ENCODE measurements at places on chromosomes 11 and 22.

DNA sequence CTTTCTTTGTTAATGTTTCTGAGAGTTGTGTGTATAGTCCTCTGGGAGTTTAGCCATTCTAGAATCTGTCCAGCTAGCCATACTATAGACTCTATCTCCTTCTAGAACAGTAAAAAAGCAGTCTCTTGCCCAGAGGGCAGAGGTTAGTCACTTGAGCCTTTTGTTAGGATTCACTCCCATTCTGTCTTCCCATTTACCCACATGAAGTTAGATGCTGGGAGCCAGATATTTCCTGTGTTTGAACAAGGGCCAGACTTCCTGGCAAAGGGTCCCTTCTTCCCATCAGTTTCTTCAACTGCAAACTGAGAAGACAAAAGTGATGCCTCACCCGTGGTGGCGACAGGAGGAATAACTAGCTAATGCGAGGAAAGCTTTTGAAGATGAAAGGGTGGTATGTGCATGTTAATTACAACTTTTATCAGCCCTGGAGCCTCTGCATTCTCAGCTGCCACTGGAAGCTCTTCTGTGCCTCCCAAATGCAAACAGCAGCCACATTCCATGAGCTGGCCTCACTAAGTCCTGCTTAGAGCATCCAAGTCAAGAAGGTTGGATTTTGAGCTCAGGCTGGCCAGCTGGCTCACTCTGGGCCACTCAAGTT lies 12.8 kb downstream of the CD44 start:
- no peak overlapping the region for H3K27ac ChIP-seq
- H3K27me3 ChIP-seq, result peaks cover 7% of the 10 kb centered on the region
- no peak overlapping the region for H3K4me3 ChIP-seq
- no peak for DNase-seq

GRCh38 chr11:118883368-118884071 lies at the start of gene CXCR5:
TSS of gene CXCR5 (plus strand) at chr11:118883892. CDS start at chr11:118883942, 50 bp downstream.
- DNase-seq, result no peak
- peaks cover 5% of the 10 kb centered on the region for H3K4me1 ChIP-seq
- no peak within 1 kb of the TSS for H3K27ac ChIP-seq
- H3K36me3 ChIP-seq, result no peaks in the 10 kb centered on the region
- no peak within 1 kb of the TSS for H3K4me3 ChIP-seq

GRCh38 chr22:20590477-20591294 lies 83.3 kb downstream of the MED15 start:
- no peaks in the 10 kb centered on the region for H3K4me1 ChIP-seq
- no peak overlapping the region for H3K4me3 ChIP-seq
- no peaks in the 10 kb centered on the region for H3K36me3 ChIP-seq
- no peak for DNase-seq
- H3K27me3 ChIP-seq, result no peaks in the 10 kb centered on the region

- no peak for DNase-seq
- peak overlapping the region; percentile 68 for H3K4me3 ChIP-seq
- no peak overlapping the region for H3K27ac ChIP-seq
- peaks cover 36% of the 10 kb centered on the region for H3K4me1 ChIP-seq
Measured at GRCh38 chr11:828506-829175, 922 bp downstream of the CRACR2B start.

DNA sequence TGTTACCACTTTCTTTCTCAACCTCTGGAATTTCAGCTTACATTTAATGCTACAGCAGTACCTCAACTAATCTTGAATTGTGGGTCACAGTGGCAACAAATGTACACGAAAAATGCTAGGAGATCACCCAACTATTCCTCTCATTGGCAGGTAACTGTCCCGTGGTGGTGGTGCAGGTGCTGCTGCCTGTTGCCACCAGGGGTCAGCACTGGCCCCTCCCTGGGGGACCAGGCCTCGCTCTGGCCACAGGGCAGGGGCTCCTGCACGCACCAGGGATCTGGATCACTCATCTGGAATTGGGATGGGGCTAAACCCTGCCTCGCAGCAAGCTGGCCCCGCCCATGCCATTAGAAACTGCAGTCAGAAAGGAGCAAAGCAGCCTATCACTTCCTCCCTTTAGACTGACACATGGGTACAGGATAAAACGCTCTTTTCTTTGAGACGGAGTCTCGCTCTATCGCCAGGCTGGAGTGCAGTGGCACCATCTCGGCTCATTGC lies 6.9 kb upstream of the POLDIP3 start:
- H3K27me3 ChIP-seq, result no peaks in the 10 kb centered on the region
- H3K36me3 ChIP-seq, result peaks cover 9% of the 10 kb centered on the region
- peaks cover 11% of the 10 kb centered on the region for H3K4me1 ChIP-seq
- DNase-seq, result peak; percentile 78

GRCh38 chr11:133081730-133082452 lies 450.4 kb downstream of the OPCML start:
- no peak overlapping the region for H3K4me3 ChIP-seq
- no peaks in the 10 kb centered on the region for H3K36me3 ChIP-seq
- H3K4me1 ChIP-seq, result no peaks in the 10 kb centered on the region
- H3K27ac ChIP-seq, result no peak overlapping the region
- DNase-seq, result no peak

GRCh38 chr11:83087035-83087434 lies 15.3 kb upstream of the RAB30 start:
- no peak for DNase-seq
- no peaks in the 10 kb centered on the region for H3K36me3 ChIP-seq
- no peak overlapping the region for H3K27ac ChIP-seq

DNA sequence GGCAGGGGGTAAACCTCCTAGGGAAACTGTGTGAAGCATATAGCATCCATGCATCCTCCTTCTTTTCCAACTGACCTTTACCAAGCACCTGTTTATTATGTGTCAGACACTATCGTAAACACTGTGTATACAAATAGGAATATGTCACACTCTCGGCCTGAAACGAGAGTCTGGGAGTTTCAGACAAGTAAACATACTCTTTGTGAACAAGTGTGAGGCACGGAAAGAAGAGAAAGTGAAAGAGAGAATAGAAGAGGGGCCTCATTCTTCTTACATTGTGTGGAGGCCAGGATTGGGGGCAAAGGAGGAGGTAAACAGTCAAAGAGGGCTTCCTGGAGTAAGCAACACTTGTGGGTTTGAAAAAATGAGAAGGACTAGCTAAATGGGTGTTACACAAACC lies 16.4 kb downstream of the CSNK2A3 start:
- H3K27me3 ChIP-seq, result peaks cover 16% of the 10 kb centered on the region
- H3K4me1 ChIP-seq, result peaks cover 8% of the 10 kb centered on the region
- no peak overlapping the region for H3K27ac ChIP-seq
- no peaks in the 10 kb centered on the region for H3K36me3 ChIP-seq
- DNase-seq, result no peak
- H3K4me3 ChIP-seq, result no peak overlapping the region

DNA sequence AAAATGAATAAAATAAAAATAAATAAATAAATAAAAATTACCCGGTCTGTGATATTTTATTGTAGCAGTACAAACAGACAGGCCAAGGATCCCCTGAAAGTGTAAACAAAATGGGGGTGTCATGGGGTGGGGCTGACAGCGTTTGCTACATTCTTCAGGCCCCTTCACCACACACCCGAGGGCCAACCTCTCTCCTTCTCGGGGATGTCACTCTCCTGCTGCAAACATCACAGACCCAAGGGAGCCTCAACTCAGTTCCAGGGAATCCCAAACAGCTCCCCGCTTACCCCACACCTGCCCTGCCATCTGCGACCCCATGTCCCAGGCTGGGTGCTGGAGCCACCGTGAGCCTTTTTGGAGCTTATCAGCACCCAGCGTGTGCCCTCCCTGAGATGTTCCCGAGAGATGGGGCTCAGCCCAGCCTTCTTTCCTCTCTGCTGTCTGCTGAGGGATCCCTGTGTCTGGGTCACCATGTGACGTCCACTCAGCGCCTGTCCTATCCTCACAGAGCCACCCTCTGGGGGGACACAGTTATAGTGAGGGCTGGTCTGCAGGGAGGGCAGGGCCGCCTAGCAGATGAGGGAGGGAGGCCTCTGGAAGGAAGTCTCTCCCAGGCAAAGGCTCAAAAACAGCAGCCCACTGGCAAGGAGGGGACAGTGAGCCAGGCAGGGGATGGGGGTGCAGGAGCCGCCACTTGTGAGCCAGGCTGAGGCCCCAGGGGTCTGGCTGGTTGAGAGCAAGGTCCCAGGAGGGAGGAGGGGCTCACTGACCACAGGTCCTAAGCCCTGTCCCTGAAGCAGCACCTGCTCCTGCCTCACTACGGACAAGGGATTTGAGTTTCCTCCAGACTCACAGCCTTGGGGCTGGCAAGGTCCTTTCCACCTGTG lies 1041.6 kb downstream of the BRD1 start:
- H3K4me1 ChIP-seq, result no peaks in the 10 kb centered on the region
- no peaks in the 10 kb centered on the region for H3K27me3 ChIP-seq
- no peak overlapping the region for H3K27ac ChIP-seq
- H3K36me3 ChIP-seq, result no peaks in the 10 kb centered on the region

DNA sequence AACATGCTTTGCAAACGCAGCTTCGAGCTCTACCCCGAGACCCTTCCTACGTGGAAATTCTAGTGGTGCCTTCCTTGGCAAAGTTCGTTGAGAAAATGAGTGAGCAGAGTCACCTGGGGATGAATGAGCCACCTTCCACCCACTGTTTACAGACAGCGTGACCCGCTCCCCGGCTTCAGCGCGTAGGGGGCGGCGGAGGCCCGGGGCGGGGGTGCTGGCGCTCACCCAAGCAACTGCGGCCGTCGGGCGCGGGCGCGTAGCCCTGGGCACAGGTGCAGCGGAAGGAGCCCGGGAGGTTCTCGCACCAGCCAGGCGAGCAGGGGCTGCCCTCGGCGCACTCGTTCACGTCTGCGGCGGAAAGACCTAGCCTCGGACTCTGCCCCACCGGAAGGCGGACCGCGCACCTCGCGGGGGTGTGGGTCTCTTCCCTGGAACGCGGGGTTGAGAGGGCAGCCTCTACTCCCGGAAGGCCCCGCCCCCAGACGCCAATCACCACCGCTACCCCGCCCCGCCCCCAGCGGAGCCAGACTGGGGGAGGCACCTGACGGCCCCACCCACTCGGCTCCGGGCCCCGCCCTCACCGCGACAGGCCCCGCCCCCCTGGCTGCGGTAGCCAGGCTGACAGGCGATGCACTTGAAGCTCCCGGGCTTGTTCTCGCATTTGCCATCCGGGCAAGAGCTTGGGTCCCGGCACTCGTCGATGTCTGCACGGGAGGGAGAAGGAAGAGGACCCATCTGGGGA lies 11.8 kb downstream of the LTBP3 start:
- peaks cover 3% of the 10 kb centered on the region for H3K27me3 ChIP-seq
- H3K36me3 ChIP-seq, result peaks cover 52% of the 10 kb centered on the region
- peak; percentile 75 for DNase-seq
- H3K27ac ChIP-seq, result peak overlapping the region; percentile 47

DNA sequence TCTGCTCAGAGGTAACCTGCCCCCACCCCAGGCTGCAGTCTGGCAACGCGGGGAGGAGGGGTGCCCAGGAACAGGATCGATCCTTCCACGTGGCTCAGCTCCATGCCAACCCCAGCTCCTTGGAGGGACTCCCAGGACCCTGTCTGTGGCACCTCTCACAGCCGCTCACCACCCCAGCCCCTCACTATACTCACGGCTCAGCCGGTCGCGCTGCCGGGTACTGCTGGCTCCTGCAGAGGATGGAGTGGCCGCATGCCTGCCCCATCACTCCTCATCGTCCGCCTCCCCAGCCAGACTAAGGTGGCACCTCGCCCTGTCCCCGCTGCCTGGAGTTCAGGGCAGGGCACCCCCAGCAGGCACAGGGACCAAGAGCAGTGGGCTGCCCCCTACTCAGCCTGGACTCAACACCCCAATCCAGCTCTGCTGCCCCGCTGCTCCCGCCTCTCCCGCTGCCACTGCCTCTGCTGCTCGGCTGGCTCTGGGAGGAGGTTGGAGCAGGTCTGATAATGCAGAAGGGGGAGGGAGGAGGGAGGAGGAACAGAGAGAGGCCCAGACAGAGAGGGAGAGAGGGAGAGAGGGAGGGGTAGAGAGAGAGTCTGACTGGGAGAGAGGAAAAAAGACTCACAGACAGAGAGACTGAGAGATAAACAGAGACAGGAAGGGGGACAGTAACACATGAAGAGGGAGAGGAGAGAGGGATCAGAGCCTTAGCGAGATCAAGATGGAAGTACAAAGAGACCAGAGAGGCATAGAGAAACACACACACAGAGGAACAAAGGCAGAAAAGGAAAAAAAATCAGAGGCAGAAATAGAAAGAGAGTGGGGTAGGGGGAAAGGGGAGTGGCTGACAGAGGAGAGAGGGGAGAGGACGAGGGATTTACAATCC lies at the start of gene PDE2A:
TSS of gene PDE2A (minus strand) at position 480 of the 886 bp plus-strand sequence. CDS start at position 265, 215 bp downstream.
- no peaks in the 10 kb centered on the region for H3K36me3 ChIP-seq
- no peak for DNase-seq
- peaks cover 87% of the 10 kb centered on the region for H3K27me3 ChIP-seq
- H3K4me3 ChIP-seq, result no peak within 1 kb of the TSS
- peaks cover 8% of the 10 kb centered on the region for H3K4me1 ChIP-seq

DNA sequence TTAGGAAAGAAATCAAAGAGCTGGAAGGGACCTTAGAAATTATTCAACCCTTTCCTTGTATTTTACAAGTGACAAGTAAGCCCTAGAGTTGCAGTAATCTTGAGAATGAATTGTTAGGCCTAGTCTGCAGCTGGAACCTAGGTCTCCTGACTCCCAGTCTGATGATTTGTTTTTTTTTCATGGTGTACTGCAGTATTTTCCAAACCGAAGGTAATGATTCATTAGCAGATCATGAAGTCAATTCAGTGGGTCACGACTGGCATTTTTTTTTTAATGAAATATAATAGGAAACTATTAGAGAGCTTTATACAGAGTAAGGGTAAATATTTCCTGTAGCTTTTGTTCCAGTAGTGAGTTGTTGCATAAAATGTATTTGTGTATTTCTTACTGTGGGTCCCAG lies 42.8 kb downstream of the EXT2 start:
- peaks cover 3% of the 10 kb centered on the region for H3K27me3 ChIP-seq
- DNase-seq, result no peak
- H3K4me1 ChIP-seq, result peaks cover 31% of the 10 kb centered on the region
- H3K27ac ChIP-seq, result no peak overlapping the region
- peaks cover 7% of the 10 kb centered on the region for H3K36me3 ChIP-seq

- peaks cover 13% of the 10 kb centered on the region for H3K36me3 ChIP-seq
- H3K4me3 ChIP-seq, result peak overlapping the region; percentile 96
- peak; percentile 85 for DNase-seq
- H3K27me3 ChIP-seq, result no peaks in the 10 kb centered on the region
- H3K4me1 ChIP-seq, result peaks cover 19% of the 10 kb centered on the region
Measured at GRCh38 chr22:21938071-21938822, 14.4 kb downstream of the PPM1F start.

DNA sequence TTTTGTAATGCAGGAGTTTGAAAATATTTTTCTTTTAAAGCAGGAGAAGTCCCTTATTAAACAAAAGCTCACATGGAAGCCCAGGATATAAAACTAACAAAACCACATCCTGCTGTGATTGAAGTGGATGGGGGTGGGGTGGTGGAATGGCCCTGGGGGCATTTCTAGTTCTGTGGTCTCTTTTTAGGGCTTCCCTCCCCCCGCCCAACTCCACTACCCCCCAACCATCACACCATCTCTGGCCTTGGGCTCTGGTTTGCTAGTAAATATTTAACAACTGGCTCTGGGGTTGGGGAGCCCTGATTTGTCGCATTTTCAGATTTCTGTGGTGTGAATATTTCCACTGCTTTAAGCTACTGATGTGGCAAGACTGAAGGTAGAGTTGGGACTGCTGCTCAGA lies 279.6 kb upstream of the PLET1 start:
- H3K4me1 ChIP-seq, result peaks cover 3% of the 10 kb centered on the region
- no peak for DNase-seq
- no peak overlapping the region for H3K4me3 ChIP-seq
- H3K27me3 ChIP-seq, result peaks cover 33% of the 10 kb centered on the region

GRCh38 chr22:43745783-43746356 lies 66.2 kb downstream of the EFCAB6 start:
- peaks cover 2% of the 10 kb centered on the region for H3K4me1 ChIP-seq
- H3K27ac ChIP-seq, result no peak overlapping the region
- no peak for DNase-seq
- no peaks in the 10 kb centered on the region for H3K36me3 ChIP-seq
- peaks cover 34% of the 10 kb centered on the region for H3K27me3 ChIP-seq
- no peak overlapping the region for H3K4me3 ChIP-seq

GRCh38 chr11:33620423-33621171 lies 80.0 kb downstream of the C11orf91 start:
- no peak for DNase-seq
- peaks cover 8% of the 10 kb centered on the region for H3K4me1 ChIP-seq

All from mesothelial cell of epicardium (in vitro differentiated cells).